ENCODE measurements at places on chromosomes 3 and 15.

- no peak for DNase-seq
These were observed 2.3 kb downstream of the B4GALT4 start for GRCh38 chr3:119238363-119238762.

DNA sequence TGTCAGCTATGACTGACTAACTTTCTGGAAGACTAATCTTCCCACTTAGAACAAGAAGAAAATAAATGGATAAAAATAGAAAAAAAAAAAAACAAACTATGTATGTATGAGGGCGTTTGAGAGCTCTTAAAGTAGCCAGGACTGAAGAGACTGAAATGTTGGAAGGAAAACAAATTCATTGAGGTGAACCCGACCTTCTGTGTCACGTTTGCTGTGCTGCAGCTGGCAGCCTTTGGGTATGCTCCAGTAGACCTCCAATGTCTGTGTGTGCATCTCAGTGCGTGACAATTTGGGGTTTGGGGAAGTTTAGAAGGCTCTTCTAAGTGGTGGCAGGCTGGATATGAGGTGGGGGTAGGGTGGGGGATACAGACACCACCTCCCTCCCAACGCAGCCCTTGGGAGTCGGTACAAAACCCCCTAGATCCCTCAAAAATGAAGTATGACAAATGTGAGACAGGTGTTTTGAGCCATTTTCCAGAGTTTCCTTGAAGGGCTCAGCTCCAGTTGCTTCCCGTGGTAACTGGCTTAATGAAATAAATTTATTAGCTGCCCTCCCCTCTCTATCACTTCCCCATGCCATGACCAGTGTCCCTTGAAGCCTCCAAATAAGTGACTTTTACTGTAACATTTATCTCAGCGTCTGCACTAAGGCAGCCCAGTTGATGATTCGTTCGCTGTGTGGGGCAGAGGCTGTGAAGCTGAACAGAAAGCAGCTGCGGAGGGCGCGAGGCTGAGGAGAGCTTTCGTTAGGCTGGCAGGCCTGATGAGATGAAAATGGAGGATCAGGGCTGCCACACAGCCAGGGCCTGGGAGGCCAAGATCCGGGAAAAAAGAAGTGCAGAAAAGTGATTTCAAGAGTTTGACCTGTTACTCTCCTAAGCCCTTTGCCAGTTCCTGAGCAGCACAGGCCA is 34.9 kb upstream of the GABRB3 start:
- no peak for DNase-seq

DNA sequence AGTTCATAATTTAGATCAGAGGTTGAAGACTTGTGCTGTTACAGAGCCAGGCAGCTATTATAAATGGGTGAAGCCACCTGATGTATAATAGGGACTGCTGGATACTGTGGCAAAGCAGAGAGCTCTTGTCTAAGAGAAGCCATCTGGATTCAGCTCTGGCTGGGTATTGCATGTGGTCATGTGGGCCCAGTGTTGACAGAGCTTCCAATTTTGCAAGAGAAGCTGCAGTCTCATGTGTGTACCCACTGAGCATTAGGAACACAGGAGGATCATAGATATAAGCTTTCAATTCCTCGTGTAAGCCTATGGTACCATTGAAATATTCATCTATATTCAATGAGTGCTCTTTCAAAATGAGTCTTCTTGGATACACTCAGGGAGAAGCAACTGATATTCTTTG is 303.9 kb upstream of the SLCO3A1 start:
- peak; percentile 64 for DNase-seq

DNA sequence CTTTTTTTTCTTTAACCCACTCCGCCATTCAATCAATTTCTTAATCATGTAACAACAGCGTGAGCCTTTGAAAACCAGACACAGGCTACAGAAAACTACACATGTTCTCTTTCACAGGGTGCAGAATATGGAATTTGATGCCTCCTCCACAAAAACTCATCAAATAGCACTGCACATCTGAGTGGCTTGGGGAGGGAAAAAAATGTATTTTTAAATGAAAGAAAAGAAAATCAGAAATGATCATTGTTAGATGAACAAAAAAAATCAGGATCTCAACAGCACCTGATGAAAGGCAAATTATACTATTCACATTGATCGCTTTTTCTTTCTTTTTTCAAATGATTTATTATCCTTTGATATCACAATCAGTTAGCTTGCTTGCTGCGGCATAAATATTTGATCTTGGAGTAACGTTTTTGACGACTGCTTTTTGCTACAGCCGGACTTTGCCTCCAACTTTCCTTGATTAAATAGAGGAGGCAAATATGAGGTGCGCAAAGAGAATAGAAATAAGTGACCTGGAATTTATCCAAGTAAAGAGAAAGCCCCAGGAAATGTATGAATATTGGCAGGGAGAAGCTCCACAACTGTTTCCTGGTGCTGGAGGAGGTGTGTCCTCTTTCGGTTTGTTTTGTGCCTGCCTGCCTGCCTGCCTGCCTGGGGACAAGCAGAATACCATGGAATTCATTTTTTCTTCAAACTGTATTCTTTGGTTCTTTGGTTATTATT is 63.1 kb downstream of the EDEM1 start:
- DNase-seq, result no peak

GRCh38 chr3:155753038-155753639 is 8.3 kb upstream of the PLCH1 start:
- DNase-seq, result no peak

GRCh38 chr15:91472316-91472756 is 372.3 kb downstream of the SV2B start:
- DNase-seq, result no peak

- no peak for DNase-seq
These were observed 193.6 kb downstream of the EPHA3 start for GRCh38 chr3:89300981-89301380.

GRCh38 chr15:56077081-56077480 is 83.7 kb upstream of the NEDD4 start:
- DNase-seq, result peak; percentile 89

GRCh38 chr3:67018105-67018788 is 20.1 kb downstream of the KBTBD8 start:
- no peak for DNase-seq

DNA sequence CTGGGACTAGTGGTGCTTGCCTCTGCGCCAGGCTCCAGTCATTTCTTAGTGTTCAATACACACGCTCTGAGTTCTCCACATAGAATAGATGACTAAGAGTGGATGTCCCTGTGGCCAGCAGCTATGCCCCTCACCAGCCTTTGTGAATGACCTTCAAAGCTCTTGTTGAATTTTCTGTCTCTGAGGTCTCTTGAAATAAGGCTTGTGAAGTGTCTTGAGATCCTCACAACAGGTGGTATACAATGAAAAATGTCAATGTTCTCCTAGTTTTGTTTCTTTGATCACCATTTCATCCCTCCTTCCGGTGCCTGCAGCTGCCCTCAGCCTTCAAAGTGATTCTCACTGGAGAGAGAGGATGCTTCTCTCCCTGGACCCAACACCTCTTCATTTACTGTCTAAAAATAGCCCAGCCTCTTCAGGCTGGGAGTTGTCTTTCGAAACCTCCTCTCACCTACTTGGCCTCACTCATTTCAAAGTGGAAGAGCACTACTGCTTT is 5.4 kb downstream of the MAPKBP1 start:
- no peak for DNase-seq

GRCh38 chr3:55167586-55168317 is 239.9 kb upstream of the LRTM1 start:
- DNase-seq, result no peak

DNA sequence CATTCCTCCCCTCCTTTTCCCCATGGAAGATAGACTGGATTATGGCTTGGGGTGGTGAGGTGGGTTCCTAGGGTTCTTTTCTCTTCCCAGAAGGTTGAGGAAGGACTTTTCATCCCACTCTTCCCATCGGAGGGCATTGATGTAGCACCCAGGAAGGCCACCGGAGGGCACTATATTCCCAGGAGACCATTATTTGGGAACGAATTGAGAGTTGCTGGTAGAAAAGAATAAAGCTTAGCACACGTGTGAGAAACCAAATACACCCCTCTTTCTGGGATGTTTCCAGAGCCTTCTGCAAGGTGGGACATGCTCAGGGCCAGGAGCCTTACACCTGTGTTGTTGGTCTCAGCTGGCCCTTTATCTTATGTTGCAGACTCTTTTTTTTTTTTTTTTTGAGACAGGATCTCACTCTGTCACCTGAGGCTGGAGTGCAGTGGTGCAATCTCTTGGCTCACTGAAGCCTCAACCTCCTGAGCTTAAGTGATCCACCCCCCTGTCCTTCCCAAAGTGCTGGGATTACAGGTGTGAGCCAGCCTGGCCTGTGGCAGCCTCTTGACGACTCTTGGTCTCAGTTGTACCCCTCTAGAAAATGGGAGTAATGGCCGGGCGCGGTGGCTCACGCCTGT is 6.3 kb upstream of the CDC25A start:
- peak; percentile 32 for DNase-seq

GRCh38 chr3:186983659-186984058 is 53.3 kb downstream of the ST6GAL1 start:
- no peak for DNase-seq

GRCh38 chr3:11507719-11508118 is 136.0 kb downstream of the VGLL4 start:
- no peak for DNase-seq

DNA sequence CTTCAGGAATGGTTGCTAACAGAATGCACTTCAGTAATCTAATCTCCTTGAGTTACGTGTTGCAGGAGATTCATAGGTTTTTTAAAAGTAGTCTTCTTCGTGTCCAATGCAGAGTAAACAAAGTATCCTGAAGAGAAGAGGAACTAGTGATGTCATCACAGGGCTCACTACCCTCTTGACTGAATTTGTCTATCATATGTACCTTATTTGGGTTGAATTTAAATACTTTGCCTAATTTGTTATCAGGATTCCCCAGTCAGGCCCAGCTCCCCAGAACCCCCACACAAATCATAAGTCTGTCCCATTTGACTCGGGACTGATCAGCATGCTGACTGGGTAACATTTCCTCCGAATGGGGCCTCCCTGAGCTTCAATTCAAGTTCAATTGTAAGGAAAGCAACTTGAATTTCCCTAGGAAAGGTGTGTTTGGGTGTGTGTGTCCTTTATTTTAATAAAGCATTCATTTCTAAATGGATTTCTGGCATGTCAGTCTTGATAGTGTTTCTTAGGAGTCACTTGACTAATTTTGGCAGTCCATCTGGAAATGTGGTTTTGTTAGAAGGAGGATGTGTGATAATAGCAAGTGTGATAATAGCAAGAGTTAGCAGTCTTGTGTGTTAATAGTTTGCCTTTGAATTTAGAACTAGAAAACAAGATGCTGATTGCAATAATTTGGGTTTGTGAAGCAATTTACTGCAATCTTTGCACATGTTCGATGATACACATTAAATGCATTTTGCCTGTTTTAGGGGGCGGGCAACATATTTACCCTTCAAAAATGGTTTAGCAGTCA is 21.9 kb downstream of the OXNAD1 start:
- DNase-seq, result no peak

DNA sequence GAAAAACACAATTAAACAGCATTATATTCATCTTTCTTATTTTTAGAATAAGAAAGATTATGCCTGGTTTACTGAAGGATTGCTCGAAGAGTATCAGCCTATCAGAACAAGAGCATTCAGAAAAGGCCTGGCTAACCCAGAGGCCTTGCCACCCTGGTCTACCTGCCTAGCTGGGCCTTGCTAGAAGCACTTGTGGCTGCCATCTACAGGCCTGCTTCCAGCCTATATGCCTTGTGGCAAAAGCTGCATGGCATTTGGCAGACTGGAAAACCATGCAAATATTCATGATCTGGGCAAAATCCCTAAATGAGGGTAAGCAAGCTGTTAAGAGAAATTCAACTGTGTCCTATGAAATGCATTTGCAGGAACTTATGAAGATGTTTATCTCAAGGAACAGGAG is 9.3 kb upstream of the ATP13A4 start:
- no peak for DNase-seq

GRCh38 chr15:40336744-40337122 is 4.0 kb downstream of the CCDC9B start:
- DNase-seq, result peak; percentile 29

GRCh38 chr15:94383041-94383440 is 151.7 kb downstream of the MCTP2 start:
- DNase-seq, result no peak

DNA sequence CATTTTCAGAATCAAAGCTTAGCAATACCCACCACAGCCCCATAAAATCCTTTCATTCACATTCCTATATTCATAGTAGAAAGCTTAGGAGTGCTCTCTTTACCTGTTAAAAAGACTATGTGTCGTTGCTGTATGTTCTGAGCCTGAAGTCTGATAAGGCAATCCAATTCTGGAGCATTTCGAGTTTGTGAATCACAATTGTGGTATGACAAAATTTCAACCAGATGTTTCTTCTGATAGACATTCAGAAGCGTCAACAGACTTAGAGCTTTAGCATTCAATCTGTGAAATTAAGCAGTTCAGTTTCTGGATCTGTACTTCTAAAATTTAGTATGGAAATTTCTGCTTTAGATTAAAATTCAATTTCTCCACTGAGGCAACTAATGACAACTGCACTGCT is 58.3 kb downstream of the TASOR start:
- no peak for DNase-seq

DNA sequence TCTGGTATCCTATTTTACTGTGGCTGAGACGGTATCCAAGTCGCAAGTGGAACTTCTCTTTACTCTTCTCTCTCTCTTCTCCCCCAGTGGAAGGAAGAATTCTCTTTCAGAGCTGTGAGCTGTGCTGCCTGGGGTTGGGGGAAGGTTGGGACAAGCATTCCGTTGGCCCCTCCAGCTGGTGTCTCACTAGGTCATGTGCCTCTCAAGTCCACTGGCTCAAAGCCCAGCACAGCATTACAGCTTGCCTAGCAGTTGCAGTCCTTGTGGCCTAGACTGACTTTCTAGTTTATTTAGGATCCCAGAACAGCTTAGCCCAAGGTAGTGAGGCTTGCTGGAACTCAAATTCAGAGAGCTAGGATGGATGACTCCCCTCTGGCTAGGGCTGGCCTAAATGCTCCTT is 76.1 kb upstream of the SPATA16 start:
- DNase-seq, result peak; percentile 18

- no peak for DNase-seq
These were observed 43.4 kb upstream of the APEH start for GRCh38 chr3:49630784-49631183.

- no peak for DNase-seq
These were observed 1.1 kb downstream of the EIF4G1 start for GRCh38 chr3:184315543-184315867.

- DNase-seq, result no peak
These were observed 59.9 kb downstream of the GPR176 start for GRCh38 chr15:39860200-39860599.

- DNase-seq, result no peak
These were observed 130.2 kb downstream of the GADL1 start for GRCh38 chr3:30764281-30764680.

Data from NCI-H524 (cell line).